Cerebellar nuclear complex (tissue), 1 donor: ENCODE measurements at places on chromosomes 11 and 22.

- DNase-seq: no peak
These were observed 496.2 kb upstream of the CCDC90B start for GRCh38 chr11:83782329-83782728.

DNA sequence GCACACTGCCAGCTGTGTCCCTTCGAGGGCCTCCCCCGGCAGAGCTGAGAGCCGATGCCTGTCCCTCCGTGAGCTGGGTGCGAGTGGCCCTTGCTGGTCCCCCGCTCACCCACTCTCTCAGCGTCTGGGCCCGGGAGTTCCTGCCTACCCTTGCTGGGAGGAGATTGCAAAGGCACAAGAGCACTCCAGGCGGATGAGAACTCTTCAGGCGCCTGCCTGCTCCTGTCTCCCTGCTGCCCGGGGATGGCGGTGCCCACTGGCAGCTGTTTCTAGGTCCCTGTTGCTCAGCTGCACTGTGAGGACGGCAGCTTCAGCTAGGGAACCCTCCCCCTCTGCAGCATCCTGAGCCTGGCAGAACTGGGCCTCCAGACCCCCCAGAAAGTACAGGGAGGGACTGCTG lies 61.1 kb downstream of the FLRT1 start:
- DNase-seq: no peak

DNA sequence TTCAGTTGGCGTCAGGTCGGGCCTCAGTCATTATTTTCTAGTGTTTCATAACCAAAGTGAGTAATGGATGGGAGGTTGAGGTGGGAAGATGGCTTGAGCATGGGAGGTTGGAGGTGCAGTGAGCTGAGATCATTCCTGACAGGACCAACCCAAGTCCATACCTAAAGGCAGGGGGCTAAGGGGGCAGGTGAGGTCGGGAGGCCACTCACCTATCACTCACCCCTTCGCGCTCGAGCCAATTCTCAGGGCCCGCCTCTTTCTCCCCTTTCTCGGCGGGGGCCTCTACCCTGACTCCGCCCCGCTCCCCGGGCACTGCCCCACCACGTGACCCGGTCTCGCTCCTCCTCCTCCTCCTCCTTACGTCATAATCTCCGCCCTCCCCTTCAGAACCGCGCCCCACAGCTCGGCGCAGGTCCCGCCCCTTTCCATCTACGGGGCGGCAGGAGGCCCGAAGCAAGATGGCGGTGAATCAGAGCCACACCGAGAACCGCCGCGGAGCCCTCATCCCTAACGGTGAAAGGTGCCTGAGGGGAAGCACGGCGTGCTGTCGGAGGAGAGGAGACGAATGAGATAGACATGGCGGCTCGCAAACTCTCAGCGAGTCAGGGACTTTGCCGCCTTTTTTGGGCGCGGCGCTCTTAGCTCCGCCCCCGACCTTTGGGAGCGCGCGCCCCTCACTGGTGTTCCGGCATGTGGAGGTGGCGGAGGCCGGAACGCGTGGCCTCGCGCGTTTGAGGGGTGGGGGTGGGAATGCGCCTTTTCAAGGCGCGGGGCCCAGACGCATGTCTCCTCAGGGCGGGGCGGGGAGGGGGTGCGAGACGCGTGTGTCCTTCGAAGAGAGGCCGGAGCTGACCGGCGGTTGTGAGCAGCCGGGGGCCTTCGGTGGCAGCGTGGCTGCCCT lies at the start of gene WBP2NL:
WBP2NL (plus strand) TSS at position 428 of the 901 bp plus-strand sequence; CDS start at position 459, 31 bp downstream.
- DNase-seq: peak; percentile 16

DNA sequence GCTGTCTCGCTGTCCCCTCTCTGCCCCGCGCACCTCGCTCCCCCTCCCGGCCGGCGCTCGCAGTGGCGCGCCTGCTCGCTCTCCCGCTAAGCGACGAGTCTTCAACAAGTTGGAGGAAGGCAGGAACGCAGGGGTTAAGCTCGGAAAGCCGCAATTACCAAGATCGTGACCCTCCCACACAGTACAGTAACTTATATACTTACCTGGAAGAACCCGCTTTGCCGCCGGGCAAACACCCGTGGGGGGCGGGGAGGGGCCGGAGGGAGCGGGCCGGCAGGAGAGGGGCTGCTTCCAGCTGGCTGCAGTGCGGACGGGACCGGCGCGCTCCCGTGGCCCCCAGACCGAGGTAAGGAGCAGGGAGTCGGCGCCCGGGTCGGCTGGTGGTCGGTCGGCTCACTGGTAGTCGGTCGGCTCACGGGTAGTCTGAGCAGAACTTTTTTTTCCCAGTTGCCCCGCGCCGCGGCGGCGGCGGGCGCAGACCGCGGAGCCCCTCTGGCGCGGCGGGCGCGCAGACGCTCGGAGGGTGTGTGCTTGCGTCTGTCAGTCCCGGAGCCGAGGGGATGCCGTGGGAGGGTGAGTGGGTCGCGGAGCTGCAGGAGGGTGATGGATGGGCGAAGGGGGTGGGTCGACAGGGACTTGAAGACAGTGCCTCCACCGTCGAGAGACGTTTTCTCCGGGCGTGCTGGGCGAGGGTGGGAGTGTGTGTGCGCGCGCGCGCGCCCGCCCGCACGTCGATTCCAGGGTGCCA lies 101.2 kb upstream of the HSD17B12 start:
- DNase-seq: no peak

GRCh38 chr22:50015451-50016307 lies 3.1 kb upstream of the IL17REL start:
- DNase-seq: no peak

DNA sequence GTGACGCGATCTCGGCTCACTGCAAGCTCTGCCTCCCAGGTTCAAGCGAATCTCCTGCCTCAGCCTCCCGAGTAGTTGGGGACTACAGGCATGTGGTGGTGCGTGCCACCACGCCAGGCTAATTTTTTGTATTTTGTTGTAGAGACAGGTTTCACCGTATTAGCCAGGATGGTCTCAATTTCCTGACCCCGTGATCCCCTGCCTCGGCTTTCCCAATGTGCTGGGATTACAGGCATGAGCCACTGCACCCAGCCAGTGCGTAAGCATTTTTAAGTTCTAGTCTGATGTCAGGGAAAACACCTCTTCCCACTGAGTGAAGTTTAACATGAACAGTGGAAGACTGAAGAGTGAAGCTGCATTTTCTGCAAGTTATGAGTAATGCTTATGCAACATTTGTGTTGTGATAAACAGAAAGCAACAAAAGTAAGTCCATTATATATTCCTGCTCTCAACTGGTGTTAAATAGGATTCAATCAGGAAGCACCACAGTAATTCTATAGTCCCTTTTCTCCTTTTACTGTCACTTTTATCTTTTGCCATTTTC lies 1219.8 kb upstream of the RAG2 start:
- DNase-seq: no peak

GRCh38 chr11:131703311-131703710 lies 332.9 kb downstream of the NTM start:
- no peak for DNase-seq

DNA sequence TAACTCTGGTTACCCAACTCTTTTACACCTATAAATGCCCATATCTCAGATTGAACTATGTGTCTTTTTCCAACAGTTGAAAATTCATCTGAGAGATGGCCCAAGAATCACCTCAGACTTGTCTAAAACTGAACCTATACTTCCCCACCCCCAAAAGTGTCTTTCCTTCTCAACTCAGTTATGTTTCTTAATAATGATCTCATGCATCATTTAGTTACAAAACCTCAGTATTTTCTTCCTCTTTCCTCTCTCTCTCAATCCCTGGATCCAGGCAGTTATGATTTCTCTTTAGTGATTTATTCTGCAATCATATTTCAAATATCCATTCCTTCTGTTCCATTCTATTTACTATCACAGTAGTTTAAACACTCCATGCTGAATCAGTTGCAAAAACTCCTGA lies 32.3 kb upstream of the ADSL start:
- DNase-seq: no peak

- no peak for DNase-seq
These were observed 98.4 kb upstream of the OR9G4 start for GRCh38 chr11:56846631-56847576.

GRCh38 chr22:19636696-19637407 lies 77.5 kb upstream of the SEPTIN5 start:
- no peak for DNase-seq

DNA sequence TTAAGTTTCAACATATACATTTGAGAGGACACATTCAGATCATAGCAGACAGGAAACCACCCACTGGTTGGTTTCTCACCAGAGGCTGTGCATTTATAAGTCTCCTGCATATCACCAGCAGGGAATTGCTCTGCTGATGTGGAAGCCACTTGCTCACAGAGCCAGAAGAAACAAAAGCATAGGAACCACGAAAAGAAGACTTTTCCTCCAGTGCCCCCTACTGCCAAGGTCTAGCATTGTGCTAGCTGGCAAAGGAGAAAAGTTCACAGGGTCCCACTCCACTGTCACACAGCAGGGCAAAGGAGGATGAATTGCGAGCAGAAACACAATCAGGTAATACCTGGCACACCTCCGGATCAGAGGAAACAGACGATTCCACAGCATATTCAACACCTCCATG lies 28.9 kb upstream of the ISX start:
- no peak for DNase-seq

- DNase-seq: no peak
These were observed 9.9 kb downstream of the MTMR2 start for GRCh38 chr11:95913830-95914615.

DNA sequence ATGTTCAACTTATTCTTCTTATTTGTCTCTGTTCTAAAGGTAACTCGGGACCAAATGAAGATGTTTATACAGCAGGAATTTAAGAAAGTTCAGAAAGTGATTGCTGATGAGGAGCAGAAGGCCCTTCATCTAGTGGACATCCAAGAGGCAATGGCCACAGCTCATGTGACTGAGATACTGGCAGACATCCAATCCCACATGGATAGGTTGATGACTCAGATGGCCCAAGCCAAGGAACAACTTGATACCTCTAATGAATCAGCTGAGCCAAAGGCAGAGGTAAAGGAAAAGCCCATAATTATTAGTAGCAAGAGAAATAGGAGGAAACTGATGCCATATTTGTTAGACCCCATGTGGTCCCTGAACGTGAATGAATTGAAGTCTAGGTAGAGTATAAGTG lies 63.3 kb downstream of the TRIM44 start:
- no peak for DNase-seq

- no peak for DNase-seq
These were observed 830 bp upstream of the SPDYC start for GRCh38 chr11:65169164-65169641.

GRCh38 chr11:10592331-10592730 lies 23.9 kb upstream of the LYVE1 start:
- no peak for DNase-seq

DNA sequence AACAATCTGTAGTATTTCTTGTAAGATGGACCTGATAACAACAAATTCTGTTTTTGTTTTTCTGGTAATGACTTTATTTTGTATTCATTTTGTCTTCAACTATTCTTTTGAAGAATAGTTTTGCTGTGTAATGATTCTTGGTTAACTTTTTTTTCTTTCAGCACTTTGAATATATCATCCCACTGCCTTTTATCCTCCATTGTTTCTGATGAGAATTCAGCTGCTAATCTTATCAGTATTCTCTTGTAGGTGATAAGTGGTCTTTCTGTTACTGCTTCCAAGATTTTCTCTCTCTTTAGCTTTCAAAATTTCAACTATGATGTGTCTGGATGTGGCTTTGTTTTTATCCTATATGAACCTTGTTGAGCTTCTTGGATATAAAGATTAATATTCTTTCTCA lies 21.5 kb downstream of the GALNT18 start:
- no peak for DNase-seq

GRCh38 chr22:31206896-31207687 lies 5.0 kb upstream of the LIMK2 start:
- DNase-seq: peak; percentile 50

DNA sequence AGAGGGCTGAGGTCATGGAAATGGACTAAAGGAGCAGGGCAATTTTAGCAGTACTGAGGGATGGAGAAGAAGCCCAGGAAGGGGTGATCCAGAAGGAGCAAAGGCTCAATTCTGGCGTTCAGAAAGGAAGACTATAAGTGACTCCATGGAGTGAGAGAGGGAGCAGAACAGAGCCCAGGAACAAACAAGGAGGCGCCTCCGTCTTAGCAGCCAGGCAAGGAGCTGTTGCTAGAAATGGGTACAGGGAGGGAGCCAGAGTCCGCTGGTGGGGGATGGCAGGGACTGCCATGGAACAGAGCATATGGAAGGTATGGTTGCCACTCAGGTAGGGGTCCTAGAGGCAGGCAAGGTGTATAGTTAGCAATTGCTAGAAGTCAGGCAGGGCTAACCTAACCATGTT lies 20.5 kb upstream of the STK33 start:
- no peak for DNase-seq

GRCh38 chr11:65186701-65187100 lies 5.0 kb downstream of the CAPN1 start:
- DNase-seq: no peak

DNA sequence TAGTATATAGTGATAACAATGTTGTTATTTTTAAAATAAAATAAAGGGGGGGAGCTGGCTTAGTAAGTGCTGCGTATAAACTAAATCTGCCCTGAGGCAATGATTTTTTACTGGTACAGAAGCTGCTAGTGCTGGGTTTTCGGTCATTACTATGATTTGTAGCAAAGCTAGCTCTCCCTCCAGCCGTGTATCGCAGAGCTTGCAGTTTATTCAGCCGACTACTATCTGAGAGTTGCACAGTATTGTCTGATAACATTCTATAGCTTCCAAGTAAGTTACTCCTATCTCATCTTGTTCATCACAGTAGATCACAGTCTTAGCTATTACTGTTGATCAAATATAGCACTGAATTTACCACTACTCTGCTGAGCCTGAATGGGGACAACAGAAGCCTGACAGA lies 805.5 kb upstream of the ARHGAP42 start:
- DNase-seq: no peak

DNA sequence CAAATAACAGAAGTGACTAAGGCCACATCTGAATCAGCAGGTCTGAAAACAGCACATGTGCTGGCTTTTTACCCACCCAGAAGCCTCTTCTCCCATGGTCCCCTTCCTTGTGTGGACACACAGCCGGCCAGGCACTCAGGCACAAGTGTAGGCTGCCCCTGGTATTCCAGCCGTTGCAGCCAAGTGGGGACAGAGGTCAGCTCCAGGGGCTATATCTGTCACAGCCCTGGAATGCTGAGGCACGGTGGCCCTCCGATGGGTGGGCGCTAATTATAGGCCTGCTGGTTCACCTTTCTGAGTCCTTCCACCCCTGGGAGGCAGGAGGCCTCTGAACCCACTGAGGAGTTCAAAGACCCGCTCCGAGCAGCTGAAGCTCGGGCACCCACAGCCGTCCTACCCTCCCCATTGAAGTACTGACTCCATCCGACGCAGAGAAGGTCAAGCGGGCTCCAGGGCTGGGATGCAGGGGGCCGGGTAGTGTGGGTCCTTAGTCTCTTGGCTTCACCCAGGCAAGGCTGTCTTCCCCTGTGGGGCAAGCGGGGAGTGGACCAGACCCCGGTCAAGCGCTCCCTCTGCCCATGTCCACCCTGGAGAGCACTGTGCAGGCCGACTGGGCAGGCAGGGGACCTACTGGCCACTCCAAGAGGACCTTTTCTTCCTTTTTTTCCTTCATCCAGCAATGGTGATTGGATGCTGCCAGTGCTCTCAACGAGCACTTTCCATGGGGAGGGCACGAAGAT lies 14.3 kb downstream of the FGF3 start:
- no peak for DNase-seq

- DNase-seq: no peak
These were observed 34.6 kb downstream of the A4GALT start for GRCh38 chr22:42685941-42686653.

- DNase-seq: no peak
These were observed 1.7 kb upstream of the IGSF22 start for GRCh38 chr11:18727479-18728236.
